ENCODE measurements at places on chromosomes 5 and 9.

- H3K4me3 ChIP-seq, result no peak overlapping the region
- no peaks in the 10 kb centered on the region for H3K36me3 ChIP-seq
- no peak for DNase-seq
- peaks cover 4% of the 10 kb centered on the region for H3K4me1 ChIP-seq
- no peaks in the 10 kb centered on the region for H3K27me3 ChIP-seq
- no peak overlapping the region for H3K27ac ChIP-seq
These were observed 20.6 kb upstream of the ANGPTL2 start for GRCh38 chr9:127142931-127143464.

DNA sequence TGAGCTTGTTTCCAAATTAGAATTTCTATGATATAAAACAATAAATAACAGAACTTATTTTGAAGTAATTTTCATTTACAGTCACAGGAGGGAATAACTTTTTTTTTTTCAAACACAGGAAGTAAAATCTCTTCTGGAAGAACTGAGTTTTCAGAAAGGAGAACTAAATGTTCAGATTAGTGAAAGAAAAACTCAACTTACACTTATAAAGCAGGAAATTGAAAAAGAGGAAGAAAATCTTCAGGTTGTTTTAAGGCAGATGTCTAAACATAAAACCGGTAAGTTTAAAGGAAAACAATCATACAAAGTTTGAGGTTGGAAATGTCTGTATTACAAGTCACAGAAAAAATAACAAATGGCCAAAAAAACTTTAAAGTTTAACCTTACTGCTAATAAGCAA, 41.6 kb downstream of the RAB14 start:
- no peaks in the 10 kb centered on the region for H3K27me3 ChIP-seq
- DNase-seq, result no peak
- H3K4me1 ChIP-seq, result no peaks in the 10 kb centered on the region
- peaks cover 51% of the 10 kb centered on the region for H3K36me3 ChIP-seq

GRCh38 chr5:174829511-174829864, 105.1 kb downstream of the MSX2 start:
- peaks cover 4% of the 10 kb centered on the region for H3K4me1 ChIP-seq
- DNase-seq, result no peak
- peaks cover 12% of the 10 kb centered on the region for H3K27me3 ChIP-seq

DNA sequence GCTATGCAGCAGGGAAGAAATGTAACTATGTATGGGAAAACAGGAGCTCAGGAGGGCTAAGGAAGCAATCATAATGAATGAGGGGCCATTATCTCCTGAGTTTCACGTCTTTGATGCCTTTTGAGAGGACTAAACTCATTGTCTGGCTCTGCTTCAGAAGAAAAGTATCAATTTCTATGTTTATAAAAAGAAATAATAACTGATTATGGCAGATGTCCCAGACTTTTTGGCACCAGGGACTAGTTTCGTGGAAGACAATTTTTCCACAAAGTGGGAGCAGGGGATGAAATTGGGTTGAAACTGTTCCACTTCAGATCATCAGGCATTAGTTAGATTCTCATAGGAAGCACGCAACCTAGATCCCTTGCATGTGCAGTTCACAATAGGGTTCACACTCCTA, 8.7 kb upstream of the IL7R start:
- peaks cover 32% of the 10 kb centered on the region for H3K36me3 ChIP-seq
- H3K4me1 ChIP-seq, result peaks cover 41% of the 10 kb centered on the region
- no peak for DNase-seq

Data from naive thymus-derived CD8-positive, alpha-beta T cell (primary cell).